ENCODE measurements at places on chromosomes 4 and X.

GRCh38 chr4:75037252-75037651, 104.3 kb downstream of the PARM1 start:
- DNase-seq = no peak

DNA sequence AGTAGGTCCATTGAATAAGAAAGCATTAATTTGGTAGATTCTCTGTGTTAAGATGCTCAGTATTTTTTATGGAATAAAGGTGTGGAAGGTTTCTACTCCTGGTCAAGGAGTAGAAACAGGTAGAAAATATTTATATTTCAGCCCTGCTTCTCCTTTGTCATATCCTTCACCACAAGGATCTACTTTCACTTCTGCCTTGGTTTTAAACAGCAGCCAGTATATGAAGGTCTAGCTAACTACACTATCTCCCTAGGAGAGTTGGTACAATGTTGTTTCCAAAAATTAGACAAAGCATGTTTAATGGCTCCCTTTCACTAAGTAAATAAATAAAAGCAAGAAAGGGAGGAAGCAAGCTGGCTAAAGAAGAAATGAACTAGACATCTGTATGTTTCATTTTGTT, 44.6 kb upstream of the GYPA start:
- DNase-seq = no peak

GRCh38 chr4:70197842-70198241, 2.3 kb downstream of the ODAM start:
- no peak for DNase-seq

GRCh38 chr4:145731028-145731427, 51.1 kb downstream of the C4orf51 start:
- peak; percentile 24 for DNase-seq

DNA sequence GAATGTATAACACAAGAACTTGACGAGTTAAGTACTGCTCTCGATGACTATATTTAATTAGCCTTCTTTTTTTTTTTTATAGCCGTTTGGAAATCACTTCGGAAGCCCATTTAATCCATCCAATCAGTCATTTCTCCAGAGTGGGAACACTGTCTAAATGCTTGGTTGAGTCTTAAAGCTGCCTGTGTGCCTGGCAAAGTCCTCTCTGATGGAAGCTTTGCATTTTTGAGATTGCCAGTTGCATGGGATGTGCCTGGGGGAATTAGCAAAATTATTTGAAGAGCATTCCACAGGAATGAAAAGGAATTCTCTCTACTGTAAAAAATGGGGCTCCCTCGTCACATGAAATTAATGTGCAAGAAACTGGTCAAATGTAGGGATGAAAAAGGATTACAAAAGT, 398.8 kb upstream of the RPS6KA3 start:
- no peak for DNase-seq

DNA sequence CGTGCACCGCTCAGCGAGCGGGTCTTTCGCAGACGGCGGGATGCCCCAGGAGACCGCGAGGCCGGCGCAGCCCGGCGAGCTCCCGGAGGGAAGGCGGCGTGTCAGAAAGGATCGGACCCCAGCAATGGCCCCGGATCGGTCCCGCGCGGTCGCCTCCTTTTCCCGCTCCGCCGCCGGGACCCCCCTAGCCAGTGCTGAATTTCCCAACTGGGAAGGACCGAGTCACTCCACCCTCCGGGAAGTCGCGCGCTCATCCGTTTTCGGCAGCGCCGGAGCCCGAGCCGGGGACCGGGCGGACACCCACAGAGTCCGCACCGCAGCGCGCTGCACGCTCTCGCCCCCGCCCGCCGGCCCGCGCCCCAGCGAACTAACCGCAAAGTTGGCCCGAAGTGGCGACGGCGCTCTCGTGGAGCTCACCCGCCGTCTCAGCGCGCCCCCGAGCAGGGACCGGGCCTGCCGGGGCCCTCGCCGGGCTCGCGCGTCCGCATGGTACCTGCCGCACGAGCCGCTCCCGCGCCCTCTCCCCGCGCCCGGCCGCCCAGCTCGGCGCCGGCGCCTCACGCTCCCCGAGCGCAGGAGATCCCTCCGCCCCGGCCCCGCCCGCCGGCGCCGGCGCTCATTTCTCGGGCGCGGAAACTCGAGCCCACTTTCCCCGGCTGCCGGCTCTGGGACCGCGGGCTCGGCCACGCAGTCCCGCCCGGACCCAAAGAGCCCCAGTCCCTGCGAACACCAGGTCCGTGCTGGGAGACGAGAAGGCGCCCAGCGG, at the start of gene FAT1:
TSS of gene FAT1 (minus strand) at position 565 of the 766 bp plus-strand sequence. CDS start 14,029 bp downstream, outside the sequence.
- DNase-seq = no peak

DNA sequence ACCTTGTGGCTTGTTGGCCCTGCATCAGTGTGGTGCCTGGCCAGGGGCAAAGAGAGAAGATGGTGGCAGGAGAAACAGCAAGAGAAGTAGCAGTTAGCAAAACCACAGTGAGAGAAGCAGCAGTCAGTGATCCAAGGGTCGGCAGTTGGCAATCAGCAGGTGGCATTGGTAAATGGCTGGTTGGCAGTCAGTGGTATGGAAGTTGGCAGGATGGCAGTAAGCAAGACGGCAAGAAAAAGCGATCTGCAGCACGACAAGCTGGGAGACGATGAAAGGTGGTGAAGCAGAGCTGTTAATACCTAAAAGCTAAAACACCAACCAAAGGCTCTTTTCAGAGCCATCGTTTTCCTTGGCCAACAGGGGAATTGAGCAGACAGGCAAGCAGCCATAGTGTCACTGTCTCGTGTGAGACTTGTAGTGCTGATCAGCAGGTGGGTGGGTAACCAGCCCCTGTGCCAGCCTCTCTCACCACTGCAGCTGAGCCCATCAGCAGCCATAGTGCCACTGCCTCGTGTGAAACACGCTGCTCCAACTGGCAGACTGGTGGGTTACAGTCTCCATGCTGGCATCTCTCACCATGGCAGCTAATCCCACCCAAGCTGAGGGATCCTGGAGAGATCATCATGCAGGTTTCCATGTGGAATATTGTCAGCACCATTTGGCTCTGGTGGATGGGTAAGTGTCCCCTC, 2078.4 kb downstream of the PCDH7 start:
- DNase-seq = no peak

DNA sequence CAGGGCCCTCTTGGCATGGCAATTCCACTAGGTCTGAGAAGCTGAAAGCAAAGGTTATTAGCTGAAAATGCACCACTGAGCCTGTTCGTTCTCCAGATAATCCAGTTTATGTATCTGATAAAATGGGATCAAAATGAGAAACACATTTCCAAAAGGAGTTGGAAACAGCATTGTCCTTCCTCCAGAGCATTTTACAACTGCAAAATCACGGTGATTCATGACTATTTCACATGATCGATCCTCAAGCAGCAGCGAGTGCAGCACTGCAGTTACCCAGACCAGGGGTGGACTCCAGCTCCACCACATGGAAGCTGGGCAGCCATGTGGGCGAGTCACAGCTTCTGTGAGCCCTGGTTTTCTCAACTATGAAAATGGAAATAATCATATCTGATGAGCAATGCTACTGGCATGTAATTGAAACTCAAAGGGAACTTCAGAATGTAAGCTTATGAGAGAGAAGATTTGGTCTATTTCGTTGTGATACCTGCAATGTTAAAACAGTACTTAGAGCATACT, 78.7 kb upstream of the MSX1 start:
- no peak for DNase-seq

DNA sequence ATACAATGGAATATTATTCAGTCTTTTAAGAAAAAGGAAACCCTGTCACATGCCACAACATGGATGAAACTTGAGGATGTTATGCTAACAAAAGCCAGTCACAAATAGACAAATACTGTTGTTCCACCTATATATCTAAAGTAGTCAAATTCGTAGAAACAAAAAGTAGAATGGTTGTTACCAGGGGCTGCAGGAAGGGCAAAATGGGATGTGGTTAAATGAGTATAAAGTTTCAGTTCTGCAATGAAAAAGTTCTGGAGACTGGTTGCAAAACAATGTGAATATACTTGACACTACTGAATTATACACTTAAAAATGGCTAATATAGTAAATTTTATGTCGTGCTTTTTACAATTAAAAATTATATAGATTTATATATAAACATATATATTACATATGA, 12.2 kb downstream of the SPOCK3 start:
- DNase-seq = no peak

- no peak for DNase-seq
These were observed 34.7 kb downstream of the SLC25A5 start for GRCh38 chrX:119502727-119503483.

DNA sequence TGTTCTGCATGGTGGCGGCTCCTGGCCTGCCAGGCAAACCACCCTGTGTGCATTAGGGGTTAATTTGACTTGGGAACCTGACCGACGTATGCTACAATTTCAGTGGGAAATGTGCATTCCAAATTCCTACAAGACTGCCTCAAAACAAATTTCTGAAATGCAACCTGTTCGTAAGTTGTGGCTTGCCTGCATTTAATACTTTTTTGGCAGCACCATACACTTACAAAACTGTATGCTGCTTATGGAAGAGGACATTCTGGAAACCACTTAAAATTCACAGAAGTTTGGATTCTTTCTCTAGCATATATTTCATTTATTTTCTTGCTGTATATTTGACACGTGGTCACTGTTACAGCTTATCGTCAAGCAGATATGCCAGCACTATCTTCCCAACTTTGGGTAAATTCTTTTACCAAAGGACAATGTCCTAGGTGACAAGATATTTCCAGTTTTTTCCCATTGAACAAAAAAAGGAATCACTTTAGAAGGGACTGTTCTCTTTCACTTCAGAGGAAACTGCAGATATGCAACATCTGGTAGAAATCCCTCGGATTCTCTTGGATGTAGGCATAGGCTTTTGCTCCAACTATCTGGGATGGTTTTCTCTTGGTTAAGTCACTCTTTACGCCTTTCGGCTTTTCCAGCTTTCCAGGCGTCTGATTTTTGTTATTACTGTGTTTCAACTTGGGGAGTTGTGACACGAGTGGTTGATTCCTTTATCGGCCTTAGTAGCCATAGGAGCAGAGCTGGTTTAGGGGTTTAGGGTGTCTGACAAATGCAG, 9.7 kb upstream of the TENM3 start:
- DNase-seq = no peak

DNA sequence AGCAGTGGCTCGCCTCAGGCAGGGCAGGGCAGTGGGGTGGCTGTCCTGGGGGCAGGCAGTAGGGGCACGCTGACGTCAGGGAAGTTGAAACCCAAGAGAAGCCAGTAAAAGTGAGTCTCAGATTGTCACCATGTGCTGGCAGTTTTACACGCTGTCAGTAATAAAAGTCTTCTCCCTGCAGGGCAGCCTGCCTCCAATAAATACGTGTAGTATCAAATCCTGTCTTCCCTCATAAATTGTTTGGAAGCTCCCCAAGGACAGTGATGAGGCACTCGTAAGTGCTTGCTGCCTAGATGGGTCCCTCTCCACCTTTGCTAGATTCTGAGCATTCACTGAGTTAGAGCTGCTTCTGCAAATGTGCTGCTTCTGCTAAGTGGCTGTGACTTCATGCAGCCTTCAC, 60.8 kb upstream of the MSANTD1 start:
- no peak for DNase-seq

DNA sequence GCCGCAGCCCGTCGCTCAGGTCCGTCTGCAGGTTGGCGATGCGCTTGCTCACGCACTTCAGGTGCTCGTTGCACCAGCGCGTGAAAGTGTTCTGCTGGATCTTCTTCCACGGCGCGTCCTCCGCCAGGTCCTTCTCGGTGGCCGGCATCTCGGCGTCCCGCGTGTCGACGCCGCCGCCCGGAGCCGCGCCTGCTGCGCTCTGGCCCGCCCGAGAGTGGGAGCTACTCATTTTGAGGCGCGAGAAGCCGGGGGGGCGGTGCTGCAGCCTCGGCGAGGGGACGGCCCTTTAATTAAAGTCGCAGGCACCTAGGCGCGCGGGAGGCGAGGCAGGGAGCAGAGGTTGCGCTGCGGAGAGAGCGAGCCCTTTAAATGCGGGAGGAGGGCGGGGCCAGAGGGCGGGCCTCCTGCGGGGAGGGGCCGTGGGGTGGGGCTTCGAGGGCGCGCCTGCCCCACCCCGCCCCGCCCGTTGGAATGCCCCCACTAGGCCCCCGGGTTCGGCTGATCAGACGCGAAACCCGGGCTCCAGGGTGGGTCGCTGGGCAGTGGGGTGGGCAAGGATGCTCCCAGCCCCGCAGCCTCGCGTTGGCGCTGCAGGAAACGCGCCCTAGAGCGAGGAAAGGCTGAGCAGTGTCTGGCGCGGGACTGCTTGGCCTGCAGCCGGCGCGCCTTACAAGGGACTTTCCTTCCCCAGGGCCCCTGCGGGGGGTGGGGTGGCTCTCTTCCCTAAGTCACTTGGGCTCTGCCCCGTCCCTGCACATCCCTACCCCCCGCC, 3.2 kb downstream of the FLNA start:
- peak; percentile 97 for DNase-seq

- no peak for DNase-seq
These were observed 51.0 kb downstream of the AGA start for GRCh38 chr4:177391287-177391686.

DNA sequence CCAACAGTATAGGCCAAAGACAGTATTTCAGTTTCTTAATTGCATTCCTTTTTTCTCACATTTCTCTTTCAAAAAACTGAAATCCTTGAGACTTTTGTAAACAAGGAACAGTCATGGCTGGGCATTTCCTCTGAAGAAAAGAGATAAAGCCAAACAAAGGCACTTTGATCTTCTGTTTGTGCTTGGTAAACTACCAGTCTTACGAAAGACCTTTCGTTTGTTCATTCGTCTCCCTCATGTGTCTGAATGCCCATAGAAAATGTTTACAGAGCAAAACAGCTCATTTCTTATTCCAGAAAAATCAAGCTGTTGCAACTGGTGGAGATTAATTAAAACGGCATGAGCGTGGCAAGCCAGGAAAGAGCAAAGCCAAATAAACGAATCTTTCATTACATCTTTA, 178.0 kb downstream of the GASK1B start:
- no peak for DNase-seq

DNA sequence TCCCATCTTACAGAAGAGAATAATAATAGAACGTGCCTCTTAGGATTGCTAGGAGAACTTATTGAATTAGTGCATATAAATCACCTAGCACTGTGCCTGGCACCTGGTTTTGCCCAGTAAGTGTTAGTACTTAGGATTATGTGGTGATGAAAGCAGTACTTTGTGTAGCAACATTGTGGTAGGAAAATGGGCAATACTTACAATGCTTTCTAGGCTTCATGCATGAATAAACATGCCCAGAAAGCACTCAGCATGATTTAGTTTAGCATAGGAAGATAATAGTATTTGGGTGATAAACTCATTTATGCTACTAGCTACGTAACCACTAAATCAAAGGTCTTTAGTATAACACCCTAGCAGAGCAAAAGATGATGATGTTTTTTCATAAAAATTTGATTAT, 105.6 kb downstream of the NEUROG2 start:
- no peak for DNase-seq

DNA sequence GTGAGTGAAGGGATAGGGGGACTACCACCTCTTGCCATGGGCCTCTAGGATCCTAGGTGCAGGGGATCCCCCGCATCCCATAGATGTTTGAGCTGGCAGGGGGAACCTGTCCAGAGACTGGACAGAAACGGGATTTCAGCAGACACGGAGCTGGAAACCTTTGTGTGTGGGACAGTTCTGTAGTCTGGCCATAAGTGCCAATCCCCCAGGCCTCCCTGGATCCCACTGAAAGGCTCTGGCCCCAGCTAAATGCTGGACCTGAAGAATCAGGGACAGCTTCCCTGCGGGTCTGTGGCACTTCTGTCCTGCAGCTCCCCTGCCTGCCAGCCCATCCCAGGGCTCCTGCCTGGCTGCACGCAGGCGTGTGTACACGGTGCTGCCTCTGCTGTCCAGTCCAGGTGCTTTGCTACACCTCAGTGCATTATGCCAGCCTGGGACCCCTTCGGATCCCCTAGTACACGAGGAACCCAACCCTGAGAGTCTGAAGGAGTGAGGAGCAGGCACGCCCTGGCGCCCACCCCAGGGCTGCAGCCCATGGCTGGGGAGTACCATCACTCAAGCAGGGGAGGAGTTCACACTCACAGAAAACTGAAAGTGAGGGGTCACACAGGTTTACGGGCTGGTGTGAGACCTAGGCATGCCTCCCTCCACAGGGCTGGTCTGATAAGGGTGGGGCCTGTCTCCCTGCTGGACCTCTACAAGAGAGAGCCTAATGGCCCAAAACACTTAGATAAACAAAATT, 703.0 kb downstream of the ARAP2 start:
- no peak for DNase-seq

All from NCI-H82 (cell line).